IMR-90 (cell line): ENCODE measurements at places on chromosomes 5 and 9. TPM values are rescaled to one million over a fixed set of nuclear protein-coding genes. Genes with fewer than 3 reads are reported as not detected.
A peak's percentile ranks its signal among the peaks of the same experiment; 100 is the strongest.

GRCh38 chr5:176420972-176421544 is 4.7 kb upstream of the CLTB start:
- no peak overlapping the region for H3K4me3 ChIP-seq
- peaks cover 5% of the 10 kb centered on the region; the same call in 1 of the 2 replicates for H3K4me1 ChIP-seq
- H3K27ac ChIP-seq = no peak overlapping the region
- peaks cover 3% of the 10 kb centered on the region; the same call in 1 of the 2 replicates for H3K27me3 ChIP-seq

Gene MCC
- total RNA-seq = 17.8 and 20.6 TPM in 2 replicates

Gene GPR151
- total RNA-seq = not detected in 2 replicates

- no peak overlapping the region for H3K4me3 ChIP-seq
- no peak for DNase-seq
- H3K36me3 ChIP-seq = no peaks in the 10 kb centered on the region
- H3K27me3 ChIP-seq = no peaks in the 10 kb centered on the region
Observed at GRCh38 chr5:34038390-34038789, 4.6 kb downstream of the C1QTNF3 start.

DNA sequence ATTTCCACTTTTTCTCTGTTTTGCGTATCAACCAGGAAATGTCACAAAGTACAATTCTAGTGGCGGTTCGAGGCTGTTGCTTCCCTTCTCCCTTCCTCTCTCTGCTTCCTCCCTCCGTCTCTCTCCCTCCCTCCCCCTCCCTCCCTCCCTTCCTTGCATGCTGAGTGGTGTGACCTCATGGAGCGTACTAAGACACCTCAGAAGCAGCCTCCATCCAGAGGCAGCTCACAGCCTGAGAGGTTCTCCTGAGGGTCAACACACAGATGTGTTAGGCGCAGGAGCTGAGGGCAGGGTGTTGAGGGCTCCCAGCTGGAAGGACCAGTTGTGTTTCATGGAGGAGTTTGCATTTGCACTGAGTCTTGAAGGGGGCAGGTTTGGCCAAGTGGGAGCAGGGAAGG is 57.7 kb downstream of the COL5A1 start:
- peaks cover 7% of the 10 kb centered on the region for H3K4me1 ChIP-seq
- DNase-seq = peak; percentile 37
- no peaks in the 10 kb centered on the region for H3K27me3 ChIP-seq
- H3K36me3 ChIP-seq = peaks cover 48% of the 10 kb centered on the region

Gene KLHL3
- 4.1 and 4.7 TPM in 2 replicates for total RNA-seq

Gene SLC36A2
- total RNA-seq = not detected in 2 replicates

DNA sequence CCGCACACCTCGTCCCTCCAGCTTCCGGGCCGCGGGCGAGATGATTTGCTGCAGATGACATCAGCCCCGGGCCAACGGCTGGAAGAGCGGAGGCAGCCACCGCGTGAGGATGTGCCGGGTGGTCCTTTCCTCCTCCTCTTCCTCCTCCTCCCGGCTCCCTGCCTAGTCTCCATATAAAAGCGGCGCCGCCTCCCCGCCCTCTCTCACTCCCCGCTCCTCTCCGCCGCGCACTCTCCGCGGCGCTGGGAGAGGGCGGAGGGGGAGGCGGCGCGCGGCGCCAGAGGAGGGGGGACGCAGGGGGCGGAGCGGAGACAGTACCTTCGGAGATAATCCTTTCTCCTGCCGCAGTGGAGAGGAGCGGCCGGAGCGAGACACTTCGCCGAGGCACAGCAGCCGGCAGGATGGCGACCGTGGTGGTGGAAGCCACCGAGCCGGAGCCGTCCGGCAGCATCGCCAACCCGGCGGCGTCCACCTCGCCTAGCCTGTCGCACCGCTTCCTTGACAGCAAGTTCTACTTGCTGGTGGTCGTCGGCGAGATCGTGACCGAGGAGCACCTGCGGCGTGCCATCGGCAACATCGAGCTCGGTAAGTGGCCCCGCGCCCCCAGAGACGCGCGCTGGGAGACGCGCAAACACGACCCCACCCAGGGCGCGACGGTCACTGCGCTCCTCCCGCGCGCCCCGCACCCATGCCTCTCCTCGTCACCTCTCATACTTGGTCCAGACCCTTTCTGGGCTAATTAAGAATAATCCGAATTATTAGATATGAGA is at the start of gene MAP1B:
MAP1B (plus strand) TSS at position 345 of the 770 bp plus-strand sequence; CDS start at position 402, 57 bp downstream.
- H3K4me1 ChIP-seq = peaks cover 11% of the 10 kb centered on the region
- H3K27ac ChIP-seq = peak within 1 kb of the TSS; percentile 86
- peak within 1 kb of the TSS; percentile 97 for H3K4me3 ChIP-seq
- H3K27me3 ChIP-seq = no peaks in the 10 kb centered on the region
- H3K36me3 ChIP-seq = peaks cover 2% of the 10 kb centered on the region; the same call in 1 of the 2 replicates

GRCh38 chr9:138057726-138058125 is 180.1 kb downstream of the CACNA1B start:
- H3K27ac ChIP-seq = no peak overlapping the region
- no peaks in the 10 kb centered on the region for H3K4me1 ChIP-seq
- H3K36me3 ChIP-seq = no peaks in the 10 kb centered on the region
- H3K4me3 ChIP-seq = no peak overlapping the region
- no peaks in the 10 kb centered on the region for H3K27me3 ChIP-seq
